ENCODE measurements at places on chromosomes 4 and X.

DNA sequence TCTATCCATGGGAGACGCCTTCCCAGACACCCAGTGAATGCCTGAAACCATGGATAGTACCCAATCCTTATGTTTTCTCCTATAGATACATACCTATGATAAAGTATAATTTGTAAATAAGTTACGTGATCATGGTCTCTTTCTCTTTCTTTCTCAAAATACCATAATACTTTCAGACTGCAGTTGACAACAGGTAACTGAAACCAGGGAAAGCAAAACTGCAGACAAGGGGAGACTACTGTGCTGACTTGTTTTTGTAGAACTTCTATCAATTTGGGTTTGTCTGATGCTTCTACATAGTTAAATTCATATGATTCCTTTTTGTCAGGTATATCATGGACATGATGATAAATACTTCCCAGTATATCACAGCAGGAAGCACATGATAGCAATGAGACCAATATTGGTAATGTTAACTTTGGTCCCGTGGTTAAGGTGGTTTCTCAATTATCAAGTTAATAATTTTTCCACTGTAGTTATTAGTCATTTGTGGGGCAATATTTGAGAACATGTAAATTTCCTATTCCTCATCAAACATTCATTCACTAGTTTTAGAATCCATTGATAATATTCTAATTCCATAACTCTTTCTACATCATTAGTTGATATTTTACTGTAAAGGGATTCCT is 298.0 kb upstream of the TET2 start:
- DNase-seq, result no peak

DNA sequence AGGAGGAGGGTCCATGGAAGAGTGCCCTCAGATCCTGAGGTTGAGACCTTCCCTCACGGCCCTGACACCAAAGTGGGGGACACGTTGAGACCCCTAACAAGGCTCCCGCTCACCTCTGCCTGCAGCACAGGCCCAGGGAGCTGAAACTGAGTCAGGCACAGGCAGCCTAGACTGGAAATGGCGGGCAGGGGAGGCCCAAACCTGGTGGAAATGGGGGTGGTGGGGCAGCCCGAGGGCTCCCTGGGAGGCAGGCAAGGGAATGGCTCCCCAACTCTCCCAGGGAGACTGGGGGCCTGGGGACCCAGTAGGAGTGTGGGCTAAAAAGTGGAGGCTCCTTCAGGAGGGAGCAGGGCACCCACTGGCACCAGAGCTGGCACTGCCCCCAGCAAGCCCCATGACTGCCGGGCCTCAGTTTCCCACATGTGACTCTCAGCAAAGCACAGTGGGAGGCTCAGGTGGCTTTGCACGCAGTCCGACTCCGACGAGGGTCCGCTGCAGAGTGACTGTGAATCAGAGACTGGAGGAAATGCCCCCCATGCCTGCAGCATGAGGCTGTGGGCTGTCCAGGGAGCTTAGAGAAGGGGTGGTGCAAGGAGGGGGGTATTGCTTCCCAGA is 5.9 kb downstream of the NKX1-1 start:
- no peak for DNase-seq

- DNase-seq, result peak; percentile 20
Measured at GRCh38 chr4:86497131-86497530, 97.0 kb upstream of the PTPN13 start.

- no peak for DNase-seq
Measured at GRCh38 chrX:39815631-39816030, 282.1 kb downstream of the BCOR start.

DNA sequence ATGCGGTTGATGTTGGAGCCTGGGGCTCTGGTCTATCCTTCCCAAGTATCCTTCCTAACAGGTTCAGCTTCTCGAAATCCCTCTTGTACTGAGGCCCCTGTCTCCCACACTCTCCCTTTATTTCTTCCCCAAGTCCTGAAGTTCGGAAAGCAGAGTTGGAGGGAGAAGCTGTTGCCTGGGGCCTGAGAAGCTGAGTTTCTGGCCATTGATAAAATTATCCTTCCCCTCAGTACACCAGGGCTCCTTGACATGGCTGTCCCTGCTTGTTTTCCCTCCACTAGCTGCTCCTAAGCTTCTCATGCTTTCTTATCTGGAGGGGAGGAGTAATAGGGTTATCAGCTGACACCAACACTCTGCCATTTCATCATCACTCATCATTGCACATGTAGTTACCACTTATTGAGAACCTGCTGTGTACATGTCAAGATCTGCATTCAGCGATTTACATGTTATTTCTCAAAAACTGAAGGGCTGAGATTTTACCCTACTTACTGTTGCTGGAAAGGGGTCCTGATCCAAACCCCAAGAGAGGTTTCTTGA is 58.0 kb downstream of the FUNDC1 start:
- DNase-seq, result no peak

DNA sequence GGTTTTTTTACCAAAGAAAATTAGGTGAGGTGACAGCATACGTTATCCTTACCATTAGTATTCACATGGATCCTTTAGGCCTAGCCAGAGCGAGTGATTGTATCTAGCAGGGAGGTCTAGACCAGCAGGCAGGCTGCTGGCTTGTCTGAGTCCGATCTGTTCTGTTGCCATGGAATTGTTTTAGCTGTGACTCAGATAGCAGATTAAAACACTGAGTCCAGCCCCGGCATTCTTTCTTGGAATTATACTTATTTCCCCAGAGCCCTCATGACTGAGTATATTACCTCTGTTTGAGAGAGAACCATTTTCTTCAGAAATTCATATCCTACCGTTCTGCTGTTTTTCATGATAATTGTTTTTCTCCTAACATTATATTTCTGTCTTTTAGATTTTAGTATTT is 37.4 kb downstream of the OCRL start:
- peak; percentile 8 for DNase-seq

DNA sequence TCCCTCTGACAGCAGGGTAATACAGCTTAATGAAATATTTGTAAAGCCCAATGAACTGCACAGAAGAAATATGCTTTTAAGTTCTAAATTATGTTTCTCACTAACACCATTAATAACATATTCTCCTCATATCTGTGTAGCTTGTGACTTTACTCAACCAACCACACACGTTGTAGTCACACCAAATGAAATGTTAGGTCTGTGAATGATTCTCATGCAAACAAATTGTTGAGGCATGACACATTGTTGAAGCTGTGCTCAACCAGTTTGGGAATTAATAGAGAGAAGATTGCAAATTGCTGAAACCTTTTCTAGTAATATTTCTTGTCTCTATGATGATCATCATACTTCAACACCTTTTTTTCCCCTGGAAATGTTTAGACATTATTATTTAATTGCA is 645.9 kb downstream of the PCDH7 start:
- DNase-seq, result no peak

GRCh38 chrX:96147681-96148080 is 537.0 kb upstream of the DIAPH2 start:
- DNase-seq, result no peak

DNA sequence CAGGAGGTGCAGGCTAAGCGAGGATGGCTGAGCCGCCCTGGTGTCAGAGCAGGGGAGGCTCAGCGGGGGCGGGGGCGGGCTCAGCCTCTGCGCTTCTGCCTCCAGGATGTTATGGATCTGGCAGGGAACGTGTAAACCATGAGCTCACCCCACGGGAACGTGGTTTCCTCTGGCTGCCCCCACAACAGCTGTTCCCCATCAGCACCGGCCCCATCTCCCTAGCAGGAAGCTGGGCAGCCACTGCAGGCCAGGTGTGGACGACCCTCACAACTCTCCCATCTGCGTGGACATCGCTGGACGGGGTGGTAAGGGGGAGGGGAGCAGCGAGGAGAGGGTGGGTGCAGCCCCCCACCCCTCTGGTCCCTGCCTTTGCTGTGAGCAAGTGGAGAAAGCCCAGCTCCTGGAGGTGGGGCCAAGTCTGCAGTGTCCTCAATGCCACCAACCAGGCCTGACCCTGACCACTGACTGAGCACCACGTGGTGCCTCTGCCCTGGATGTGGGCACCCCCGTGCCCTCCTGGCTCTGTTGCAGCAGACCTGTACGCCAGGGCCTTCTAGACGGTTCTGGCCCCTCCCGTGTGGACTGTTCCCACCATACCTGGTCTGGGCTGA is 28.1 kb upstream of the SPON2 start:
- no peak for DNase-seq

DNA sequence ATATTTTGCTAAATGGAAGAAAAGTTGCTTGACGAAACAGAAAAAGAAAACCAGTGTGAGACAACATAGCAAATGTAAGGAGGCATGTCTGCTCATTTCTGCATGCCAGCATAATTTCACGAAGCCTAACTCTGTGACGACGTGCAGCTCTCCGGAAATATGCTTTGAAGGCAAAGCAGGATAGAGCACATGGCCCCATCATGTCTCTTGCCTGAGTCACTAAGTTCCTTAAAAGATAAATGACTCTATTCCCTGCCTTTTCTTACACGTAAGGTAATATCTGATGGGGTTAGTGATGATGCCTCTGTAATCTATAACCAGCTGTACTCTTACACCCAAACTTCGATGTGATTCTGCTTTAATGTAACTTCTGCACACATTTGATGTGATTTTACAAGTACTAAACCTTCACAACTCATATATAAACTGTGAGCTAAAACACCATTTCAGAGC is 64.5 kb downstream of the ANXA3 start:
- DNase-seq, result no peak

DNA sequence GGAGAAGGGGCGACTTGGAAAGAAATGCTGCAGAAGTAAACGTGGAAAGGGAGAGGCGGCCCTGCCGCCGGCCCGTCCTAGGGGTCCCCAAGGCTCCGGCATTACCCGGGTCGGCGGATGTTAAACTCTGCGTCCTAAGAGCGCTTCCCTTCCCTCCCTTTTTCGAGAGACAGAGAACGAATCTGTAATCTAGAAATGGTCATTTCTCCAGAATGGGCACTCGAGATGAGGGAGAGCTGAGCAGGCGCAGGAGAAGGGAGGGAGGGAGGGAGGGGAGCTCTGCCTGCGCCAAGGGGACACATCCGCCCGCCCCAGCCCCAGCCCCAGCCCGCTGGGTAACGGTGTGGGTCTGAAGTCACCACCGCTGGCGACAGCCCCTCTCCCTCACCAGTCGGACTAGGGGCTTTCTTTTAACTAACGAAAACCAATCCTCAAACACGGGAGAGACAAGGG is 1.7 kb downstream of the HCFC1 start:
- no peak for DNase-seq

Data from RWPE1 (cell line).